Foreskin melanocyte (primary cell): ENCODE measurements at places on chromosomes 6 and 20.

DNA sequence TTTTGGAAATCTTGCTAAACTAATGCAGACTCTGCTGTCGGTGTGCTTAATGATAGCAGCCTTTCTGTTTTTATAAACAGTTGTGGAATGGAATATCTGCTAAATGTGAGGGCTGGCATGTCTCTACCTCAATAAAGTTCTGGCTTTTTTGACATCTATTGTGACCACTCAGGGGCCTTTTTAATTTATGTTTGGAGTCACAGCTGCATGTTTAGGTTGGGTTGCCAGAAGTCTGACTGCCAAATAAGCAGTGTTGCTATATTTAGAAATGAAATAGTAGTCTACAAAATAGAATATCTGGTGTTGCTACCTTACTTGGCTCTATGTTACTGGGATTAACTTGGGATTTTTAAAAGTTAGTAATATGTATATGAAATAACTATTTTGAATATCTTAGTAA is 125.1 kb upstream of the LOC128125822 start:
- DNase-seq = no peak

DNA sequence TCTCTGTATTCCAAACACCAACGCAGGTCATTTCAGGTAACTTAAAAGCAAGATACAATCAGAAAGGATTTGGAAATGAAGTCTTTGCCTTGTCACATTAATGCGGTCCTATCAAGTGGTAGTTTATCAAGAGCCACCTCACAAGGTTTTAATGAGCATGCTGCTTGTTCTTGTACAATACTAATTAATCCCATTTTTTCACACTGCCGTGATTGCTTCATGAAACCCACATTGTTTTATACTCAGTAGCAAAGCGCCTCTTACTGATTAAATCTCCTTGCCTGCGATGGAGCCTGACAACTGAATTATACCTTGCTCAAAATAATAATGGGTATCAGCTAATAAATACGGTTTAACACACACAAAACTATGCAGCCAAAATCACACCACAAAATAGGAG is 234.1 kb upstream of the TSHZ2 start:
- DNase-seq = no peak

DNA sequence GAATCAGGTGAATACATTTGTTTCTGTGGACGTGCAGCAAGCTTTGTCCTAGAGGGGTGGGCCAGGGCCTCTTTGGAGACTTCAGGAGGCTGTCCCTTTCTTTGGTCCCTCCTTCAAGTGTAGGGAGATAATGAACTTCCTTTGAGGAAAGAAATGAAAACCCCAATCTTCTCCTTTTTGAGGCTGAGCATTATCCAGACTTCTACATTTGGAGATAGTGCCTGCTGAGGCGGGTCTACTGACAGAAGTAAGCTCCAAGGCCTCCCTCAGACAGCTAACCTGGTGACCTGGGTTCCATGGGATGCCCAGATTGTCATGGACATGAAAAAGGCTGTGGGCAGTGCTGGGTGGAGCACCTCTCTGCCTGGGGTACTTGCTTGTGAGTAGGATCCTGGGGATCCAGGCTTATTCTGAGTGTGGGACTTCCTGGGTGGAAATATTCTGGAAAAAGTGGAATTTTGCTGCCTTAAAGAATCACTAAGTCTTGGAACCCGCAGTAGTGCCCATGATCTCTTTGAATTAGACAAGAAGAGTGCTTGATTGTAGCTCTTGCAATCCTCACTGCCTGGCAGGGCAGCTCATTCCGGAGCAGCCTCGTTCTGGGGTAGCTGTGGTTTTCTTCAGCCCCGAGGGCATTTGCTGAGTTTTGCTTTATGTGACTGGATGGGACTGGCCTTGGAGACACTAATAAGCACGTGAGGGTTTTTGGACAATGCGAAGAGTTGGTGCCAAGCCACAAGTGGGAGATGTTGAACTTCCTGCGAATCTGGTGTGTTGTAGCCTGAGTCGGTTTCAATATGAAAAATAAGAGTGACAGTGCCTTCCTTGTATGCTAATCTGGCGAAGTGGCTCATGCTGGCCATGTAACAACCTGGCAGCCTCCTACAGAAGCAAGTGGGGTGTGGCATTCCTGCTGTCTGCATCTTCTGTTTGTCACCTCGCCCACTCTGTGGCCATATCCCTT is 28.1 kb downstream of the SNRNP48 start:
- DNase-seq = peak; percentile 99

DNA sequence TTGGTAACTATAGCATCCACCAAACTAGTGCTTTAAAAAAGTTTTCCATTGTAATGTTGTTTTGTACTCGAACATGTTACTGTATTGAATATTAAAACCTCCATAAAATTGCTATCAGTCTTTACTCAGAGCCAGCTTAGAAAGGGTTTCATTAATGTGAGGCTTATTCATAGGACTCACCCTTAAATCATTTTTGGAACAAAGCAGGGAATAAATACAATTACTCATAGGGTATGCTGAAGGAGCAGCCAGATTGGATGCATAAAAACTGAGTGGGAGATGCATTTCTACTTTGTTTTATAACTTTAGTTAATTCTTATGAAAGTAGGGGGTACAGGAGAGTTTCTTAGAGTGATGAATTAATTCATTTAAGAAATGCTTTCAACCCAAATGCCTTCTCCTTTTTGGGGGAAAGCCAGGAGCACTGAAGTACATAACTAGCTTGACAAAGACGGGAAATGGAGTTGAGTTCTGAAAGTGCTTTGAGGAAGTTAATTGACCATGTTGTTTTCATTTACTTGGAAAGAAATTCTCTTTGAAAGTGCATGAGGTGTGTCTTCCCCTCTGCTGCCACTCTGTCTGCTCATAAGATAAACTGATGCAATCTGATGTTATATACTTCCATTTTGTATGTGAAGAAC is 90.3 kb downstream of the RNF144B start:
- no peak for DNase-seq

DNA sequence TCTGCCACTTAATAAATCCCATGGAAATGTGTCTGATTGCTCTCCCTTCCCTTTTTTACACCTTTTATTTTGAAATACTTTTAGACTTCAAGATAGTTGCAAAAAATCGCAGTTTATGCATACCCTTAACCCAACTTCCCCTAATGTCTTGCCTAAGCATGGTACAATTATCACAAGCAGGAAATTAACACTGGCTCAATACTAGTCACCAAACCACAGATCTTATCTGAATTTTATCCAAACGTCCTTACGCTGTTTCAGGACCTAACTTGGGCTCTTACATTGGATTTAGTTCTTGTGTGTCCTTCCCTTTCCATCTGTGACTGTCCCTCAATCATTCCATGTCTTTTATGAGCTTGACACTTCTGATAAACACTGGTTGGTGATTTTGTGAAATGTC is 146.3 kb downstream of the ZNF217 start:
- no peak for DNase-seq

- DNase-seq = no peak
These were observed 340.0 kb upstream of the PRDM1 start for GRCh38 chr6:105746130-105746505.

- DNase-seq = no peak
These were observed 155.9 kb upstream of the INSM1 start for GRCh38 chr20:20211988-20212518.

- no peak for DNase-seq
These were observed 223.0 kb downstream of the BCKDHB start for GRCh38 chr6:80329496-80329895.

DNA sequence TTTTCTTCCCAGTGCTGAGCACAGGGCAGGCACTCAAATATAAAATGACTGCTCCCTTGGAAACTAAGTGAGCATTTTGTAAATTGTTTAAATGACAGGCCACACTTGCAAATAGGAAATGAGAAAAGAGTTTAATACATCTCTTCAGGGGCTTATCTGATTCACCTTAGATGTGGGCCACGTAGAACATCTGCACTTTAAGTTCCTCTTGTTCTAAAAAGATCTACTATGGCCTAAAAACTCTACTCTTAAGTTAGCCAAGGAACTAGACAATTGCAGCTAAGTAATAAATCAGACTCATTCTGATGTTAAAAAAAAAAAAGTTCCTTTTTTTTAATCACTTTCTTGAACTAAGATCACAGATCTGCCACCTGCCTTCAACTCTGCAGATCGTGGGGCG is 126.3 kb downstream of the KIF16B start:
- no peak for DNase-seq

GRCh38 chr20:5095931-5096330 is 23.8 kb downstream of the PCNA start:
- no peak for DNase-seq

- no peak for DNase-seq
These were observed 56.5 kb downstream of the TRAF3IP2 start for GRCh38 chr6:111549168-111549567.

DNA sequence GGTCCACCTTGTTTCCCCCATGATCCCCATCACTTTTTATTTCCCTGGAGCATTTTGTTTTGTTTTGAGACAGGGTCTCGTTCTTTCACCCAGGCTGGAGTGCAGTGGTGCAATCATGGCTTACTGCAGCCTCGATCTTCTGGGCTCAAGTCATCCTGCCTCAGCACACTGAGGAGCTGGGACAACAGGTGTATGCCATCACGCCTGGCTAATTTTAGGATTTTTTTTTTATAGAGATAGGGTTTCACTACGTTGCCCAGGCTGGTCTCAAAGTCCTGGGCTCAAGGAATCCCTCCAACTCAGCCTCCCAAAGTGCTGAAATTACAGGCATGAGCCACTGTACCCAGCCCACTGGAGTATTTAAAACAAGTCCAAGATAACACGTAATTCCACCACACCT is 179.9 kb downstream of the PREX1 start:
- no peak for DNase-seq

DNA sequence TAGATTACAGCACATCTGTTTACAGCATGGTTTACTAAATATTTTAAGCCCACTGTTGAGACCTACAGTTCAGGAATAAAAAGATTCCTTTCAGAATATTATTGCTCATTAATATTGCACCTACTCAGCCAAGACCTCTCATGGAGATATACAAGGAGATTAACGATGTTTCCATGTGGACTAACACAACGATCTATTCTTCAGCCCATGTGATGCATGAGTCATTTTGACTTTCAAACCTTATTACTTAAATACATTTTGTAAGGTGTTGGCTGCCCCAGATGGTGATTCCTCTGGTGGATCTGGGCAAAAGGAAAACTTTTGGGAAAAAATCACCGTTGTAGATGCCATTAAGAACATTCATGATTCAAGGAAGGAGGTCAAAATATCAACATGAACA is 48.0 kb upstream of the SDHAF4 start:
- DNase-seq = no peak

- no peak for DNase-seq
These were observed 35.7 kb upstream of the CD93 start for GRCh38 chr20:23121751-23122320.
